ENCODE measurements at places on chromosomes 12 and 14.

DNA sequence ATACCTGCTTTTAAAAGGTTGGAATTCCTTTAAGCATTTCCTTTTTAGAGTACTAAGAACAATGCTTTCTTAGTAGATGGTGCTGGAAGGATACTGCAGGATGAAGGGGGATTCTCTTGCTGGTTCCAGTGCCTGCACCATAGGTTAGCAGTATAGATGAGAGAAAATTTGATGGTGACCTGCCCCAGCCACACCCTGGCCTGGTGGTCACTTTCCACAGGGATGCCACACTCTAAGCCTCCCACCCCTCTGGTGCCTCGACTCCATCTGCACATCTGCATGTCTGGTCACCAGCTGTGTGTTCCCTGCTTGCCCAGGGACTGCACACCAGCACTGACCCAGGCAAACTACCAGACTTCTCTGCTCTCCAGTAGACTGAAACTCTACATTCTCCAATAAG lies 19.1 kb downstream of the SLC2A3 start:
- no peak for DNase-seq

- DNase-seq, result no peak
These were observed 4.1 kb downstream of the RTRAF start for GRCh38 chr14:51993285-51993920.

DNA sequence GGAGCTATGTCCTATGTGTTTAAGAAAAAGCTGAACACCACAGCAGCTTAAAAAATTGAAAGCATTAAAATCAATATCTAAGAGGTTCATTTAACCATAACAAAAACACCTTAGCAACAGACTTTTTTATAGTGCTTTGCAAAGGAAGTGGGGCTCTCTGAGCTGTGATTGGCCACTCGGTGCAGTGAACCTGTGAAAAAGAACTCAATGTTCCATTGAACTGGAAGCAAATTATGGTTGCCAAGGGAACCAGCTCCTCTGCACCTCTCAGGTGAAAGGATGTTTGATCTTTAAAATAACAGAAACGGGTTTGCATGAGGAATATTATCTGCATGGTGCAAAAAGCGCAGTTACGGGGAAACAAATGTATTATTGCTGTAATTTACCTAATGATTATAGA lies 149.4 kb downstream of the SNAPC1 start:
- DNase-seq, result no peak

- DNase-seq, result no peak
These were observed 87.5 kb downstream of the CALM1 start for GRCh38 chr14:90484291-90484690.

GRCh38 chr12:92539976-92540781 lies 162.6 kb upstream of the PLEKHG7 start:
- no peak for DNase-seq

GRCh38 chr14:56808383-56809269 lies 1.7 kb downstream of the OTX2 start:
- no peak for DNase-seq

GRCh38 chr12:49066120-49066519 lies 3.7 kb downstream of the RHEBL1 start:
- DNase-seq, result no peak

DNA sequence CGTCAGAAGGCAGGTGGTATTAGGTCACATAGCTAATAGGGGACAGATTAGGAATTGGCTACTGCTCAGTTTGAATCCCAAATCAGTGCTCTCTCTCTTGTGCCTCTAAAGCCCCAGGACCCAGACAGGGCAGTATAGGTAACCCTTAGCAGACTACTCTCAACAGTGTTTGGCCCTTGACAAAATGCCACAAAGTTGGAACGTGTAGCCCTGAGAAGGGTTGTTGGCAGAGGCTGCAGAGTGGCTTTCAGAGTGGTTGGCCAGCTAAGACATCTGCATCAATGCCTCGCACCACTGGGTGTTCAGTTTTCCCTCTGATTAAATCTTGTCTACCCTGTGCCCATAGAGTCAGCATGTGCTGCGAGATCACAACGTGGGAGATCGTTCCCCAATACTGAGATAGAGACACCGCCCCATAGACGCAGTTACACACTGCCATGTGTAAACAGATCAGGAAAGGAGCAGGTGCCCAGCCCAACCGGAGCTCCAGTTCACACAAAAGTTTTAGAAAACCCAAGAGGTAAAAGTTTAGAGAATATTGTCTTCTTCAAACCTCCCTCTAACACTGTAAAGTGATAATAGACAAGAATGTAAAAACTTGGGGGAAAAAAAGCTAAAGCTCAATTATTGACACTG lies 48.3 kb downstream of the EML1 start:
- no peak for DNase-seq
